Glomerular endothelial cell (primary cell): ENCODE measurements at places on chromosomes 16 and 17.

GRCh38 chr17:12398441-12399051, 267.1 kb upstream of the MYOCD start:
- DNase-seq: no peak

DNA sequence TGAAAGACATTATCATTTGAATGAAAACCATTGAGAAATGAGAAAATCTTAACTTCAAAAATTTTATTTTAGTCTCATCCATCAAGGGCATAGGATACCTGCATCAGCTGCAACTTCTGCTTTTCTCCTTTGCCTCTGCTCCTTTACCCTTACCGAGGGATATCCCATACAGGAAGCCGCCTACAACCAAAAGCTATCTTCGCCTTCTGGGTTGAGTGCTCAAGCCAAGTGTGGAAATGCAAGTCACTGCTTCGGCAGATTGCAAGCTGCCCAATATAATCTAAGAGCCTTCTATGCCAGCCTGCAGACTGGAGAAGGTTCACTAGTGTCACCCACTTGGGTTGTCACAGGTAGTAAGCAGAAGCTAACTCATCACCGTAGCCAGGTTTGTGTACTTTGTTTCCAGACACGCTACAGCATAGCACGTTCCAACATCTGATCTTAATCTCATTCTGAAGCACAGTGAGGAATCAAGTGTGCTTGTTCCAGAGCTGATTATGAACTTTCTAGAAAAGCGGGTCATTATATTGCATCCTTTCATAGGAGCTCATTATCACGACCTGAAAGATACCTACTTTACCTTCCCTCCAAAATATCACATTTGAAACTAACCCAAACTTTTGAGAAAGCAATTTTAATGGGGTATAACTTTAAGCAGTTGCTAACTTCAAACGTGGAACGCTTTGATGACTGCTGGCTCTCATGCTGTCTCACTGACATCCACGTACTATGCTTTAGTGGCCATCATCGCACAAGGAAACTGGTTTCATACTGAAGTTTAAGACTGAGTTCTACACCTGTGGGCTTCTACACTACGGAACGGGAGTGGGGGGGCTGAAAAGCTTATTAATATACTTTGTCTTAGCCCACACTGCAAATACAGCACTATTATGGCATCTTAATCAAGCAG, 8.0 kb upstream of the UNK start:
- DNase-seq: no peak

- no peak for DNase-seq
Observed at GRCh38 chr17:47959825-47960655, 2.4 kb upstream of the PRR15L start.

- DNase-seq: no peak
Observed at GRCh38 chr16:3879258-3879886, 1.1 kb downstream of the CREBBP start.

DNA sequence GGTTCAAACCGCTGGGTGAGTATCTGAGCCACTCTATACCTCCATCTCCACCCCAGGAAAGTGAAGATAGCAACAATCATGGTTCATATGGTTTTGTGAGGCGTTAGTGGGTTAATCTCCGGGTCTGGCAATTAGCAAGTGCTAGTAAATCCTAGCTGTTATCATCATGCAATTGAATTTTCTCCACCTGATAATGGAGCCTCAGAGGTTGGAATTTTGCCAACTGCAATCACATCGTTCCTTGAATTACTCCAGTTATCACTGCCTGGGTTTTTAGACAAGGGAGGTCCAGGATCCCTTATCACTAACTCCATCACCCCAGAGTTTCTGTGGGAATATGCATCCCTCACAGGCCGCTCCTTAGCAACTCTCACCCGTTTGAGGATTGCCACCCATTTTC, 311.5 kb downstream of the RBFOX1 start:
- DNase-seq: no peak

DNA sequence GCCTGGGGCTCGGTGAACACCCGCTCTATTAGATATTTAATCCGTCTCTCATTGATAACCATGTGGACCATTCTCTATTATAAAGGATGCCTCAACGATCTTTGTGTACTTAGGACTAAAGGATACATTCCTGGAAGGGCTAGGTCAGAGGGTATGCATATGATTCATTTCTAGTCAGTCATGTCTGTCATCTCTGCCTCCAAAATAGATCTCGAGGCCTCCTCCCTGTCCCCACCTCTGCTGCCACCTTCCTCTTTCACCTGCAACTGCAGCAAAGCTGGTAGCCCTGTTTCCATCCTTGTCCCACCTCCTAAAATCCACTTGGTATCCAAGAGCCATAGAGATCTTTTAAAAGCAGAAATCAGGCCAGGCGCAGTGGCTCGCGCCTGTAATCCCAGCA, 121.5 kb downstream of the KATNIP start:
- no peak for DNase-seq

- no peak for DNase-seq
Observed at GRCh38 chr17:57955183-57955931, at the start of gene CUEDC1. Gene CUEDC1, minus strand, starts transcription at chr17:57955412. Its CDS starts 69,848 bp downstream, at chr17:57885564.

DNA sequence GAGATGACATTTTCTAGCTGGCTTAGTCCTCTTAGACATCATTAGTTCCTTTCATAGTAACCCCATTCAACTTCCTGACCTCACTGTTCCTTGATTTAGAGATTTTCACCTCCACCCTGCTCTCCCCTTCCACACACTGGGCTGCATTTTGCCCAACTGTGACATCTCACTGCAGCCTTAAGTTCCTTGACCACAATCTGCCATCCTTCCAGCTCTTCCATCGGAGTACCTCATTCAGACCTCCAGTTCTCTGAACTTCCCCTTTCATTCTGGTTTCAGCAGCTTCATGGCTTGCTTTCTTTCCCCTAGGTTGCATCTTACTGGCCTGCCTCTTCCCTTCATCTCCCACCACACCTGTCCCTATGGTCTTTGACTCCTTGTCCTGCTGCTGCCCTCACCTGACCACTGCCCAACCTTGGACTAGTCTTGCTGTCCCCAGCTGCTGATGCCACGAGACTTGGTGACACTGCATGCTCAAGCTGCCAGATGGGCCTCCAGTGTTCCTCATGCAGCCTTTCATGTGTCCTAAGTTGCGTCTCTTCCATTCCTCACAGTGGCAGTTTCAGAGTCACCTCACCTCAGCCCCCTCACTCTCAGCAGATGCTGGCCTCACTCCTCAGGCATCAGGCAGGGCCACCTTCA, 40.8 kb downstream of the NUP88 start:
- DNase-seq: no peak

GRCh38 chr16:68037841-68038597, 14.9 kb downstream of the DUS2 start:
- DNase-seq: no peak

DNA sequence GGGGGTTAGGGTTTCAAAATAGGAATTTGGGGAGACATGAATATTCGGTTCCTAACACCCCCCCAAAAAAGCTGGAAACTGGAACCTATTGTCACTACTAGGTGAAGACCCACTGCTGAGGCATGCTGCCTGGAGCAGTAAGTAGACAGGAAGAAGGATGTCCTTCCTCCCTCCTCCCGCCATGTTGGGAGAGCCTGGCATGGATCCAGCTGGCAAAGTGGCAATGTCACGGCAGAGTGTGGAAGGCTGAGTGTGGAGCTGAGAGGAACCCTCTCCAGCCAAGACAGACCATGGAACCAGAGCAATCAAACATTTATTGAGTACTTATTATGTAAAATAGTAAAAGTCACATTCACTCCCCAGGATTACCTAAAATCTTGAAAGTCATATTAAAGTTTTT, 49.0 kb downstream of the CCDC182 start:
- DNase-seq: no peak

GRCh38 chr17:66775271-66775670, 59.6 kb upstream of the CACNG5 start:
- no peak for DNase-seq

DNA sequence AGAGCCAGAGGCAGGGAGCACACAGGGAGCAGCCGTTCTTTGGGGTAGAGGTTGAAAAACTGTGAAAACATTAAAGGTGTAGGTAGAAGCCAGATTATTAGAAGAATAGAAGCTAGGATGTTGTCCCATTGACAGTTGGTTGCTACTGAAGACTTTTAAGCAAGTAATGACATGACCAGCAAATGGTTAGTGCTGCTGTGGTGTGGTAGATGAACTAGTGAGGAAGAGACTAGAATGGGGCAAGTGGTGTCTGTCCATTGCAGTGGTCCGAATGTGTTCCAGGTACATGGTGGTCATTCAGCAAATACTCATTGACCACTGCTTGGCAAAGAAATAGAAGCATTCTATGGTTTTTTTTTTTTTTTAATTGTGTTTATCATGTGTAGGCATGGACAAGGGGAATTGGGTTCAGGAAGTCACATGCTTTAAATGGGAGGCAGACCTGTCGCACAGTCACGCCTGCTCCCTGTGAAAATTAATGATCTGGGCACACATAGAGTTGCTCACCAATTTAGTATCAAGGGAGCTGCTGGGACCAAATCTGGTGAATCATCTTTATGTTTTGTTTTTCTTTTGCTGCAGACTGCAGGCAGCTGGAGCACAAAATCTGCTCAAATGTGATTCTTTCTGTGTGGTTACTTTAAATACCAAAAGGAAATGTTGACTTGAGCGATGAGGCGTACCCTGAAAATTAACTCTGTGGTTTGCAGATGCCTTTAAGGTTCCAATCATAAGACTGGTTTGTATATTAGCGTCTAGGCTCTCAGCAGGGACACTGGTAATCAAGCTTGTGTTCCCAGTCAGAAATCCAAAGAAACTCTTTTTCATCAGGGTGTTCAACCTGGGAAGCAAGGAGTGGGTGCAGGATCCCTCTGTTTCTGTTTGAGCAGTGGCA, 30.7 kb downstream of the YPEL2 start:
- DNase-seq: no peak

GRCh38 chr16:58449306-58449705, 50.6 kb upstream of the NDRG4 start:
- DNase-seq: no peak

DNA sequence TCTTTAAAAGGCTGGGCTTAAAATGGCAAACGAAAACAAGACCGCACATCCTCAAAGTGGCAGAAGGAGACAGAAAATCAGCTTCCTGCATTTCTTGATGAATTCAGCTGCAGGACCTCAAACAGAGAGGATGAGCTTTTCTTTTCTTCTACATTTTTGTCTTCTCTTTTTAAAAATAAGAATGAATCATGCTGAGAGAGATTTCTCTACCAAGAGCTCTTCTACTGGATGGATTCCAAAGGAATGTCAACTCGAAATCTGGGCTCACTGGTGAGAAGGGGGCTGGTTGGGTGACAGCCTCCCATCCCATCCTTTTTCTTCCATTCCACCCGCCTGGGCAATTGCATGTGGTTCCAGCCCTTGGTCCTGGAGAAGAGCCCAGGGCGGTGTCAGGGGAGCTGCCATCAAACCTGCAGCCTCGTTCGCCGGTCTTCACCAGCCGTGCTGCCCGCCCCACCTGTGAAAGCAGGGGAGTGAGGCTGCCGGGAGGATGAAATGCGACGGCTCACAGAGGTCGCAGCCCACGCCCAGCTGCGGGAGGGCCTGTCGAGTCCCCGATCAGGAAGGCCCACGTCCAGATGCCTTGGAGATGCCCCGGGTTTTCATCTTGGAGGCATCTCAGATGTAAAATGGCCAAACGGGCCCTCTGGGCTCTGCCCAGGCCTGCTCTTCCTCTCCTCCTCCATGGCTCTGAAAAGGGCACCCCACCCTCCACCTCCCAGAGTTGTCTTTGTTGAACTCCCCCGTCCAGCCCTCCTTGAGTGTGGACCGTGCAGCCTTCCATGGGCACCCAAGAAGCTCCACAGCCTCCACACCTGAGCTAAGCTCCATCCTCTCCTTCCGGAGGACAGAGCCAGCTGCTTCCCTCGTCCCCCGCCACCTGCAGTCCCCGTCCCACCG, 121.9 kb downstream of the FOXL1 start:
- DNase-seq: no peak

- no peak for DNase-seq
Observed at GRCh38 chr17:8052256-8053252, 13.7 kb downstream of the ALOX15B start.

DNA sequence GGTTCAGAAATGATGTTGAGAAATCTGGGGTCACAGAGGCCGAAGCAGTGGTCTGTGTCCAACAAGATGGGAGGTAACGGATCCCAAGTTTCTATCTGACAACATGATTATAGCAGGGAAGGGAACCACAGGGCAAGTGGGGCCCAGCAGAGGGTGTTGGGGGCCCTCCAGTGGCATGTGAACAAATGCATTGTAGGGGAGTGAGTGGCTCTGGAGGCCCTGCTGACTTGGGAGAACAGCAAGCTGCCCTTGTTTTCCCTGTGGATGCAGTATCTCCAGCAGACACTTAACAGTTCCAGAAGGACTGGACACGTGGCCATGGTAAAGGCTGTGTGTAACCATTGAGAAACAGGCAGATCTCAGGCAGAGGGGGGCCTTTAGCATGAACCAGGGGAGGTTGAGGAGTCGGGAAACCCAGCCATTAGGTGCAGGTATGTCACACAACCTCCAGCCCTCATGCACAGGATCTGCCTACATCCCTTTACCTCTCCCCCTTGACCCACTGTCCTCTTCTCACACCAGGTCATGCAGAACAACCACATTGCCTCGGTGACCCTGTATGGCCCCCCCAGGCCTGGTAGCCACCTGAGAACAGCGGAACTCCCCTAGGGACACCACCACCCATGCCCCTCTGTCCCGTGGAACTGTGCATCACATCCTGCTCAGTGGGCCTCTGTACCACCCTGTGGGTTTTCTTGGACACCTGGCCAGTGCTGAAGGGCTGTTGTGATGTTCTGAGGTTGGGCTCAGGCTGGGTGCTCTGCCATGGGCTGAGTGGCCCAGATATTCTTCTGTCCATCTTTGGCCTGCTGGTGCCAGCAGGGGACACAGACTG, 4.1 kb downstream of the B3GNT9 start:
- no peak for DNase-seq

DNA sequence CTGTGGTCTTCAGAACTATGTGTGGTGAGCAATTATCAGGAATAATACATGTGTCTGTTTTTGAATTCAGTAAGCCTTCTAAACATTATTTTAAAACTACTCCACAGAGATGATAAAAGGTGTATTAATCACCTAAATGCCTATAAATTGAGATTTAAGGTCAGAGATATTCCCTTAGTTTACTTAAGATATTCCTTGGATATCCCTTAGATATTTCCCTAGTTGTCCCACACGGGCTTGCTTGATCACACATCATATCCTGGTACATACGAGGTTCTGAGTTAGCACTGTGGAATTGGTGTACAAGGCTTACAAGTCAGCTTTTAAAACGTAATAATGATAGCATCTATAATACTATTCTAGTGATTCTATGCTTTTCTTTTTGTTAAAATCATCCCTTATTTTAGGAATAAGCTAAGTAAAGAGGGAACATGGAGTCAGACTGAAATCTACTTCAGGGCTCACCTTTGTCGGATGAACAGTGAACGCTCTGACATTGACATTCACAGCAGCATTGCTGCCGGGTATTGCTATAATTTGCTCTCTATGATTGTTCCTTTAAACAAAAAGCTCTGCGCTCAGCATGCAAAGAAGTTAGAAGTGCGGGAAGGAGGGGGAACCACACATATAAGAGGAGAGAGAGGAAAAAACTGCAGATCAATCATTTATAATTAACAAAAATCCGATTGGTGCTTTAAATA, 136.5 kb downstream of the SKAP1 start:
- DNase-seq: no peak
